ENCODE measurements at places on chromosomes 13 and 19.
A peak's percentile ranks its signal among the peaks of the same experiment; 100 is the strongest.

- DNase-seq = peak; percentile 87
Observed at GRCh38 chr13:40508127-40508526, 158.3 kb downstream of the FOXO1 start.

- no peak for DNase-seq
Observed at GRCh38 chr13:74068471-74068870, 65.7 kb downstream of the KLF12 start.

DNA sequence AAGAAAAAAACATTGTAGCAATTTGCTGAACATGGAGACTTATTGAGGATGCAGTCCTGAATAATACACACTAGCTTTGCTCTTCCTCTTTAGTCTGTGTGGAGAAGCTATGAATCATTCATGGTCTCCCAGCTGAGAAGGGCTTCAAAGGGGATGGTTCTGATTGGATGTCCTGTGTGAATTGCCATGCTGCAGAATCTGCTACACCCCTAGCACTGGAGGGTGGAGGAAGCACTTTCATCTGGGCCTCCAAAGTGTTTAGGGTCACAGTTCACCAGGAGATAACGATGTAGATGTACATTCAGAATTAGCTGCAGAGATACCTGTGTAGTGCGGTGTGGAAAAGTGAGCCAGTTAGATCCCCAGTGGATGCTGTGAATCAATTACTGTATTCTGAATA, 321.1 kb upstream of the EDNRB start:
- DNase-seq = no peak

DNA sequence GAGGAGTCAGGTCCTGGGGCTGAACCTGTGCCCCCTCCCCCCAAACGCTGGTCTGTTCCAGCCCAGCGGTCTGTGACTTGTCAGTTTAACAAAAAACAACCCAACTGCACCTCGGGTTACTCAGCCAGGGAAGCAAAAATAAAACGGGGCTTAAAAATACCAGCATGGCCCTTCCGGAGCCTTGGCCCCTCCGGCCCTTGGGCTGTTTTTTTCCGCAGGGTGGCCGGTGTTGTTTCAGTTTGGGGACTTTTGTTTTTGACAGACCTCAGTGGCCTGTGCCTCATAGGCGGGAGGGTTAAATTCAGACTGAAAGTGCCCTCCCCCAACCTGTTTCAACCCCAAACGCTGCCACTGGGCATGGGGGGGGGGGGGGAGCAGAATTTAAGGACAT, 4.0 kb downstream of the TCF3 start:
- DNase-seq = no peak

GRCh38 chr13:22618002-22618401, 562.8 kb upstream of the SGCG start:
- DNase-seq = no peak

DNA sequence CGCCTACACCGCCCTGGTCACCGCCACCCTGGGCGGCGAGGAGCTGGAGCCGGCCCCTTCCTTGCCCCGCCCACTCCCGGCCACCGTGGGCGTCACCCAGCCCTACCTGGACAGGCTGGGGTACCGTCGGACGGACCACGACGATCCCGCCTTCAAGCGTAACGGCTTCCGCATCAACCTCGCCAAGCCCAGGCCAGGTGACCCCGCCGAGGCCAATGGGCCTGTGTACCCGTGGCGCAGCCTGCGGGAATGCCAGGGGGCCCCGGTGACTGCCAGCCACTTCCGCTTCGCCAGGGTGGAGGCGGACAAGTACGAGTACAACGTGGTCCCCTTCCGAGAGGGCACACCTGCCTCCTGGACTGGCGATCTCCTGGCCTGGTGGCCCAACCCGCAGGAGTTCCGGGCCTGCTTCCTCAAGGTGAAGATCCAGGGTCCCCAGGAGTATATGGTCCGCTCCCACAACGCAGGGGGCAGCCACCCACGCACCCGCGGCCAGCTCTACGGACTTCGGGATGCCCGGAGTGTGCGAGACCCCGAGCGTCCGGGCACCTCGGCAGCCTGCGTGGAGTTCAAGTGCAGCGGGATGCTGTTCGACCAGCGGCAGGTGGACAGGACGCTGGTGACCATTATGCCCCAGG, 7.0 kb downstream of the CILP2 start:
- no peak for DNase-seq

DNA sequence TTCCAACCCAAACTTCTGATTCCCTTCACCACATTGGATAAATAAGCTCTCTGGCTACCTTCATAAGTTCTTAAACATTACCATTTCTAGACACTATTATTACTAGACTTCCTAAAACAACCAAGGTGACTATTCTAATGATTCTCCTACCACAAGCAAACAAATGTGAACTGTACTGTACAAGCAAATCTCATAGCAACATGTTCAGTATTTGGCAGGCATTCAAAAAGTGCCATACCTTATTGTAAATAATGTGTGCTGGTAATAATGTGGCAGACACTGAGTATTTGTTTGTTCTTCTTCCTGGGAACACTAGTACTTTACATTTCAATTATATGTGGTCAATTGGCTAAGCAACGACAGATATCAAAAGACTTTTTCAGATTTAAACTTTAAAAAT, 986.0 kb upstream of the SPRY2 start:
- DNase-seq = no peak

GRCh38 chr13:81393110-81393509, 1052.2 kb upstream of the SPRY2 start:
- DNase-seq = no peak

DNA sequence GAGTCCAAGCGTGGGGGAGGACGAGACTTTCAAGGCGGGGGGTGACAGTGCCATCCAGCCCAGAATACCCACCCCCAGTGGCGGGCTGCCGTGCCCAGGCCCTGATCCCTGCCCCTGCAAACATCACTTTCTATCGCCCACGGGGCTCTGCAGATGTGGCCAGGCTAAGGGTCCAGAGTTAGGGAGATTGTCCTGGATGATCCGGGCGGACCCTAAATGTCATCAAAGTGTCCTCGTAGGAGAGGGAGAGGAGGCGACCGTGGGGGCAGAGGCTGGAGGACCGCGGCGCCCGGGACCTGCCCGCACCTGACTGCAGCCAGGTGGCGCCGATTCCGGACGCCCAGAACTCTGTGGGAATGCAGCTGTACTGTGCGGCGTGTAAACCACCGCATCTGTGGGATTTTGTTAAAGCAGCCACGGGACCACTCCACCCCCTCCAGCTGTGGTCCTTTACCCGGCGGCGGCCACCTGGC, 32.4 kb downstream of the GJA3 start:
- no peak for DNase-seq

GRCh38 chr13:99811067-99811700, 160.4 kb downstream of the ZIC5 start:
- DNase-seq = no peak

- DNase-seq = no peak
Observed at GRCh38 chr19:5977222-5977784, 637 bp downstream of the RANBP3 start.

- no peak for DNase-seq
Observed at GRCh38 chr13:110397436-110398115, 90.5 kb downstream of the COL4A2 start.

Data from brain microvascular endothelial cell (primary cell).